ENCODE measurements at places on chromosomes 2 and 18.

- no peak for DNase-seq
Observed at GRCh38 chr2:96233436-96233835, 24.8 kb upstream of the STARD7 start.

GRCh38 chr2:72744049-72744448 lies 81.8 kb downstream of the EXOC6B start:
- no peak for DNase-seq

- no peak for DNase-seq
Observed at GRCh38 chr18:42801706-42802105, 313.8 kb downstream of the RIT2 start.

GRCh38 chr18:38957736-38958135 lies 1392.1 kb upstream of the CELF4 start:
- no peak for DNase-seq

GRCh38 chr2:47782381-47782670 lies 619 bp upstream of the MSH6 start:
- DNase-seq: no peak
